ENCODE measurements at places on chromosomes 1 and 21.
A peak's percentile ranks its signal among the peaks of the same experiment; 100 is the strongest.

GRCh38 chr1:53419034-53419433 is 40.2 kb upstream of the DMRTB1 start:
- no peak for DNase-seq

DNA sequence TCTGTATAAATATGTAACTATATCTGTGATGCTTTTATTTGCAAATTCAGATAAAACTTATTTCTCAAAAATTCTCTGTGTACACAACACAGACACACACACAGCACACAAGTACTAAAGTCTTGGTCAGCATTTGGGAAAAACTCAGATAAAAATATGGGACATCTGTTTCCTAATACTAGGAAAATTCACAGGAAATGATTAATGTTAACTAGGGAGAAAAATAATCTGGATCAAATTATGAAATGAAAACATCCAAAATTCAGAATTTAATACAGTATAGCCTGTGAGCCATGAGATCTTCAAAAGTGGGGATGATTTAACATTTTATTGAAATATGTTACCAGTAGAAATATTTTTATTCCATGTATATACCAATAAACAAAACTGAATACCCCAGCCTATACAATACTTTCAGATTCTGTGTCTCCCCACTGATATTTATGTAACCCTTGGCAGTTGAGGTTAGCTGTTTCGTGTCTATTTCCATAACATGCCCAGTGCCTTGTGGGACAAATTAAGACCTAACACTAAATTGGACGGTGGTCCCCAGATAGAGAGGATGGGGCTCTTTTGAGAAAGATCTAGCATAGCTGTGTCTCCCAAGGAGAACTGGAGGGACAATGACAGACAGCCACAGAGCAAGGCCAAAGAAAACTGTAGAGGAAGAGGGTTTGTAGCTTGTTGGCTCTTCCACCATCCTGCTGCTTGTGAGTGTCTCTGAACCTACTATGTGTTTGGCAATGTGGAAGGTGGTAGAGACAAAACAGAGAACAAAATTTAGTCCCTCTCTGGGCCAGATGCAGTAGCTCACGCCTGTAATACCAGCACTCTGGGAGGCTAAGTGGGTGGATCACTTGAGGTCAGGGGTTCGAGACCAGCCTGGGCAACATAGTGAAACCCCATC is 47.2 kb downstream of the GNG12 start:
- DNase-seq: no peak

GRCh38 chr1:232883992-232884661 is 66.3 kb upstream of the NTPCR start:
- no peak for DNase-seq

- DNase-seq: no peak
Measured at GRCh38 chr1:56074007-56074651, 505.2 kb downstream of the PLPP3 start.

DNA sequence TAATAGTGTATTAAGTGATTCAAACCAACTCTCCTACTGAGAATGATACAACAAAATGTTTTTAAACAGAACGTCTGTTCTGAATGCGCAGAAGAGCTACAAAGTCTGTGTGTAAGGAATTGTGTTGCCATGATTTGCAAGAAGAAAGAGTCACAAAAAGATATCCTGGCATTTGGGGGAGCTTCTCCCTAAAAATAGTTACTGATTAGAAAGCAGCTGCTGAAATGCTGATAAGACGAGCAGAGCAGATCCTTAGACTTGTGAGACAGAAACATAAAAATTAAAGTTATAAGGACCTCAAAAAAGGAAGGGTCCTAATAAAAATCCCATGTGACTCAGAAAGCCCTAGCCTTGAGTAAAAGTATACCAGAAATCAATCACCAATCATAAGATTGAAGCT is 54.9 kb upstream of the CRB1 start:
- DNase-seq: no peak

GRCh38 chr1:235989105-235989504 is 75.8 kb downstream of the NID1 start:
- DNase-seq: no peak

- no peak for DNase-seq
Measured at GRCh38 chr1:244801246-244801645, 34.2 kb upstream of the COX20 start.

GRCh38 chr1:12285496-12286143 is 55.8 kb downstream of the VPS13D start:
- no peak for DNase-seq

- peak; percentile 82 for DNase-seq
Measured at GRCh38 chr1:244970236-244970743, 105.9 kb upstream of the HNRNPU start.

GRCh38 chr1:18190598-18190997 is 83.0 kb downstream of the IGSF21 start:
- no peak for DNase-seq

DNA sequence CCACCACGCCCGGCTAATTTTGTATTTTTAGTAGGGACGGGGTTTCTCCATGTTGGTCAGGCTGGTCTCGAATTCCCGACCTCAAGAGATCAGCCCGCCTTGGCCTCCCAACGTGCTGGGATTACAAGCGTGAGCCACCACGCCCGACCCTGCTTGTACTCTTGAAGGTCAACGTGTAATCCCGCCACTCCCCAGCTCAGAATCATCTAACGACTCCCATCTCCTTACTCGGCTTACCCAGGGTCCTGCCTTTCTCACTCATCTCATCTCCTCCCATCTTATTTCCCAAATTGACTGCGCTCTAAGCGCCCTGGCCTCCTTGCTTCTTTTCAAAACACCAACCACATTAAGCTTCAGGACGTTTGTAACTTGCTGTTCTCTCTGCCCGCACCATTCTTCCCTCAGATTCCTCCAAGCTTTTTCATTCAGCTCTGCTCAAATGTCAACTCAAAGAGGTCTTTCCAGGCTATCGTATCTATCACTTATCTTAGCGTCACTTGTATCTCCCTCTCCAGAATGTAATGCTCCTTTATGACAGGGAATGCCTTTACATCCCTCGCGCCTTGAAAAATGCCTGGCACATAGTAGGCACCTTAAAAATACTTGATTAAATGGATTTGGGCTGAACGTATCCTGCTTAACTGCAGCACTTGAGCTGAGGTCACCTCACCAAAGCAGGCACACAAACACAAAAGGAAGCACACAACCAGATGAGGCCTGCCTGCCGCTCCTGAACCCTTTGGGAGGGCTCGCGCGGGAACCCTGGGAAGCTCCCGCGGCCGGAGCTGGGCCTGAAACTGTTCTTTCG is 1.4 kb upstream of the USP1 start:
- peak; percentile 52 for DNase-seq

- no peak for DNase-seq
Measured at GRCh38 chr1:208208132-208208487, 36.1 kb downstream of the PLXNA2 start.

DNA sequence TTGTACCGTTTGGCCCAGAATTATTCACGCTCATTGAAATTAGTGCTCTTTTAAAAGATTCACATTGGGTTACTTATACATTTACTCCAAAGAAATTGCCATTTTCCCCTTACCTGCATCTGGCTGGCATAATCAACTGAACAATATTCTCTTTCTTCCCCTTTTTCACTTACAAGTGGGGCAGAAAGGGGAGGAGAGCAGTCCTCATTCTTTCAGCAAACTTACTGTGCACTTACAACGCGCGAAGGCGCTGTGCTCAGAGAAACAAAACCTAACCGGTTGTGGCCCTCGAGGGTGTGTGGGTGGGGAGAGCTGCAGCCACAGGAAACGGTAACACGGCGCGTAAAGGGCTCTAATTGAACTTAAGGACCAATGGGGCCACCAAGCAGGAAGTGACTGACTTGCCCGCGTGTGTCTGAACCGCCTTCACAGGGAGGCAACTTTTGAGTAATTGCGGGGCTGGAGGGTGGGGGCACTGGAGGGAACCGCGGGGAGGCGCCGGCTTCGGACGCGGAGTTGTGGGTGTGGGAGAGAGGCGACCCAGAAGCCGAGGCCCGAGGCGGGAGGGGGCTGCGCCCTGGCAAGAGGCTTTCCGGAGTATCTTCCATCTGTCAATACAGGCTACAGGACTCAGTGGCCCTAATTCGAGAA is 693 bp upstream of the PNRC2 start:
- peak; percentile 96 for DNase-seq

DNA sequence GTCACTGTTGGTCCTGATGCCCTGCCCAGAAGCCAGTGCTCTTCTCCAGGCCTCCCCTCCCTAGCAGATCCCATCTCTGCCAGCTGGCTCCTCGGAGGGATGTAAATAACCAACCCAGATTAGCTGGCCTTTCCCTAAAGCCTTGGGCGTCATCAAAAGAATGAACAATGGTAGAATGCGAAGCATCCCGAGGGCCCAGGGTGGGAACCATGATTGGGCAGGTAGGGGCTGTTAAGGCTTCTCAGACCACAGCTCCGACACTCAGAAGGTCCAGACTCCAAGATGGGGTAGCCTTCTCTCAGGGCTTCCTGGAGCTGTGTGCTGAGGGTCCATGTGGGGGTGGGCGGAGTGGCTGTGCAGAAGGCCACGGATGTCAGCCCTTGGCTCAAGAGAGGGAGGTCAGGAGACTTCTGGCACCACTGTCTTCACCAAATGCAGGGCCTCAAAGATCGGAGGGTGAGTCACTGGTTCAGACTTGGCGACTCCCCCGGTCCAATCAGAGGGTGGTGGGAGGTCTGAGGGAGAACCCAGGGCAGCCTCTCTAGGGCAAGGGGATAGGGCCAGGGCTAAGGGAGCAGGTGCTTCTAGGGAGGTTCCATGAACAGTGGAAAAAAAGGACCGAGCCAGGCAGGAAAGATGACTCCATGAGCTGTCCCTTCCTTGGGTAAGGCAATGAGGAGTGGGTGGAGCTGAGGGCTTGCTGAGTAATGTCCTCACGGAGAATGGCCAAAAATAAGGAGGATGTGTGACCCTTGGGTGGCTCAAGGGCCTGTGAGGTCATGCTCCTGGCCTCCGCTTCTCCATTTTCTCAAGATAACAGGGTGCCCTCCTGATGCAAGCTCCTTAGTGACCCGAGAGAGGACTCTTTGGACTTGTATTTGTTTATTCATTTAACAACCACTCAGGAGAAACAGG is 58.4 kb upstream of the EPS8L3 start:
- no peak for DNase-seq

DNA sequence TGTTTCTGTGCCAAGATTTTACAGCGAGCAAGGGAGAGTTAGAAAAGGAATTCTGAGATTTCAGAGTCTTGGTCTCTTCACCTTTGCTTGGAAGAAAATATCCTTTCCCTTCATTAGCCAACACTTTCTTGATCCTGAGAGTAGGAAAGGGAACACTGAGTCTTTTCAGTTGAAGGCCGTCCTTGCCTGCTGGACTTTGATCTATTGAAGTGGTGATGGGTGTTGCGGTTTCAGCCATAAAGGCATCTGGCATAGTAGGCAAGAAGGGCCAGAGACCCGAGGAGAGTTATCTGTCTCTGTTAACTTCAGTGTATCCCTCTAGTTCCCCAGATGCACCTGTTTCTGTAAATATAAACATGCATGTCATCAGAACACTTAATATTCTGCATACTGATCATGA is 9.7 kb downstream of the SELE start:
- DNase-seq: no peak

DNA sequence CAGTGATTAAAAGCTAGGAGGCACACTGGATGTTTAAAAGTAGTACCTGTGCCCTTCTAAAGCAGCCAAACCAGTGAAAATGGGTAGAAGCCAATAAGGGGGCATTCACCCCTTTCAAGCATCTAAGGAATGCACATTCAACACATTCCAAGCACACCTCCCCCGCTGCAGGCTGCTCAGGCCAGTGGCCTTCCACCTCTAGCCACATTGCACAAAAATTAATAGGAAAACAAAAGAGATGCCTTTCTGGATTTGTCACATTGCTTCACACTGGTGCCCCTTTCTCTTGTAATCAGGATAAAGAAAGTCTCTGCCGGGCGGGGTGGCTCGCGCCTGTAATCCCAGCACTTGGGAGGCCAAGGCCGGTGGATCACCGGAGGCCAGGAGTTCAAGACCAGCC is 834.0 kb downstream of the USP25 start:
- no peak for DNase-seq

DNA sequence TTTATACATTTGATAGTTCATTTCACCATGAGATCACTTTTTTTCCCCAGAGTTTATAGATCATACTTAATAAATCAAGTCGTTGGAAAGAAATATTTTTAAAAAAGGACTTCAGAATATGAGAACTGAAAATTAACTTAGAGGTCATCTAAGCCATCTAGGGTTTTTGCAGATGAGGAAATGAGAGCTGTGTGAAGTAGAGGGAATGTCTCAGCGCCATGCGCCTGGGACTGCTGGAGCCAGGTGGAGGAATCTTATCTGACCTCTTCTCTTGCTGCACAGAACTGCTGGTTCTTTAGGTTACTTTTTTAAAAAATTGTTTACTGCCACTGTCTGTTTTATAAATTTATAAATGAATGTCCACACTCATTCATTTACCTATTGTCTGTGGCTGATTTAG is 11.5 kb downstream of the SH3BGR start:
- DNase-seq: no peak

- DNase-seq: no peak
Measured at GRCh38 chr1:55304229-55304740, 89.1 kb upstream of the USP24 start.

GRCh38 chr1:53369034-53369750 is 41.3 kb upstream of the LRP8 start:
- peak; percentile 23 for DNase-seq

GRCh38 chr1:111202366-111202706 is 1.9 kb upstream of the DENND2D start:
- no peak for DNase-seq

DNA sequence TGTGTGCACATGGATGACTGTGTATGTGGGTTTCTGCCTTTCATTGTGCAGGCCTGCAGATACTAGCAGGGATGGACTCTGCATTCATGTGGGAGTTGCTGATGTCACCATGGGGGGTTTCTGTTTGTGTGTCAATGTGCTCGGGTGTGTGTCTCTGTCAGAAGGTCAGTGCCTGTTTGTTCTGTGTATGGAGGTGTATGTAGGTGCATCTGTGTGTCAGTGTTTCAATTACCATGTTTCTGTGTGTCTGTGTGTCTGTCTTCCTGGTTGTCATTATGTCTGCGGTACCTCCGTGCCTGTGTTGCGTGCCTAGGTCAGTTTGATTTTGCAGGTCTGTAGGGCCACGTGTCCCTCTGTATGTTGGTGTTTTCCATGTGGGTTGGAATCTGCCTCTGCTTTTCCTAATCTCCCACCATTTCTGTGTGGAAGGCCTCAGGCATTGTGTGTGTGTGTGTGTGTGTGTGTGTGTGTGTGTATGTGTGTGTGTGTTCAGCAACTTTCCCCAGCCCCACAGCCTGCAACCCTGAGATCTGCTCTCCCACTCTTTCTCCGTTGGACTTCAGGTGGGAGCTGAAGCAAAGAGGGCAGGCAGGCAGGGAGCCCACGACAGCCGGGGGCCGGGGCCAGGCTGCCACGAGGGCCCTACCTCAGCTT is 36.7 kb upstream of the WASF2 start:
- no peak for DNase-seq

DNA sequence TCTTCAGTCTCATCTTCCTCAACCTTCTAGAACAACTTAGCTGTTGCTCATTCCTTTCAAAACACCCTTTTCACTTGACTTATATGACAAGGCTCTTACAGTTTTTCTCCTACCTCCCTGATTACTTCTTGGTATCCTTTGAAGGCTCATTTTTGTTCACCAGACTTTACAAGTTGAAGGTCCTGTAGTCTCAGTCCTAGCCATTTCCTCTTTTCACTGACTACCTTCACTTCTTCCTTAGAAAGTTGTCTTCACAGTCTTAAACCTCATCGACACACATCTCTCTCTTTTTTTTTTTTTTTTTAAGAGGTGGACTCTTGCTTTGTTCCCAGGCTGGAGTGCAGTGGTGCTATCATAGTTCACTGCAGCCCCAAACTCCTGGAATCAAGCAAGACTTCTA is 6.6 kb upstream of the TP53BP2 start:
- DNase-seq: no peak

GRCh38 chr1:114892194-114892918 is 37.7 kb downstream of the SYCP1 start:
- DNase-seq: no peak

Data from DMS79 treated with DMSO at 0.1 percent for 48 hours (cell line).